ENCODE measurements at places on chromosomes 2 and 18.

GRCh38 chr2:151265991-151266390 is 4.3 kb upstream of the RBM43 start:
- no peak for DNase-seq

DNA sequence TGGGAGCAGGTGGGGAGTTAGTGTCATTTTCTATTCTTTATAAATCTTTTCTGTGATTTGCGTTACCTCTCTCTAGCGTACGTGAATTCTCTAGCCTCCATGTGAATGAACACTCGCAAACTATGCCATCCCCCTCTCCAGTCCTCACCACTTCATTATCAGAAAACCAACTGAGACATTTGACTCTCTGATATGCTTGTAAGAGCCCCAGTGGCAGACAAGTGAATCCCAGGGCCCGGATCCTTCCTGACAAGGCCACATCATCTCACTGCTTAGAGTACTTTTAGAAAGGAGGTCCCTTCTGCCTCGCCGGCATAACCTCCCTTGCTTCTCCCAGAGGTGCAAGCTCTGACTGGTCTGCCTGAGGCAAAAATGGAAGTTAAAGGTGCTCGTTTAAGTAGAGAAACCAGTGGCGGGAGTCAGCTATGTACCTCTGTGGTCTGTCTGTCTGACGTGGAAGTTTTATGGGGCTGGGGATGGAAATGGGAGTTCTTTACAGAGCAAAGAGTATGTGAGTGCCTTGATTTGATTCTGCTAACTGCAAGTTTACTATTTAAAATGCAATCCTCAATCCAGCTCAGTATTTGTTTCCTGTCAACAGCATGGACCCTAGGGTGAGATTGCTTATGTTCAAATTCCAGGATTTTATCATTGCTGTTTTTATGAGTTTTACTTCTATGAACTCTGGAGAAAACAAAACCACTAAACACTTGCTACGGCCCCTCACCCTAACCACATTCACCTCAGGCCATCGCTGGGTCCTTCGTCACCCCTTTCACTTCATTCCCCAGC is 114.9 kb upstream of the MSTN start:
- no peak for DNase-seq

- DNase-seq, result no peak
Observed at GRCh38 chr2:219116776-219117646, 43.6 kb downstream of the NHEJ1 start.

GRCh38 chr2:189260361-189260814 is 80.8 kb upstream of the COL5A2 start:
- no peak for DNase-seq

- DNase-seq, result no peak
Observed at GRCh38 chr2:18368008-18368407, 192.4 kb downstream of the RDH14 start.

DNA sequence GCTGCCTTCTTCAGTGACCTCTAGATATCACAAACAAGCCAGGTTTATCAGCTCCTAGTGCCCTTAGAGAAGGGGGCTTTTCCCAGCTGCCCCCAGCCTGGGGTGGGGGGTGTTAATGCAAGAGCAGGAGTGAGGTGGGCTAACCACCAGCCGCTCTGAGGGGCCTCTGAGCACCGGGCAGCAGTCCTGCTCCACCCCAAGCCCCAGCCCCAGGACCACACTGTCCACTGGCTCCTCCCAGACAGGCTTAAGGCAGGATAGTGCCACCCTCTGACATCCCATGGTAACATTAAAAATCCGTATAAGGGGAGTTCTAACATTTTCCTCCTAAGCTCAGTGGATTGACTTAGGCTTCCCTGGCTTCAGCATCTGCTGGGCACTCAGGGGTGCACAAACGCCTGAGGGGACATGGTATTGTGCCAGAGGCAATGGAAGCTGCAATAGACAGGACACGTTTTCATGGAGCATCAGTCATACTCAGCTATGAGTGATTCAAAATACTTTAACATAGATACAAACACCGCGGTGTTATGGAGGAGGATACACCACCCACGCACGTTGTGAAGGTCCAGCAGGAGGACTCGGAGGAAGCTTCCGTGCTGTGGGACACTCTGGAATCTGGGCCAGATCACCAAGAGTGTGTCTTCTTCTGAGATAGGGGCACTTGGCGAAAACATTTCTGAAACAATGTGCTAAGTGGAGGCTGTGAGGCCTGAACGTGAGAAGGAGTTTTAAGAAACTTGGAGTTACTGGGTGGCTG is 112.7 kb upstream of the EPC2 start:
- DNase-seq, result no peak

GRCh38 chr18:55206927-55207326 is 247.7 kb upstream of the CCDC68 start:
- no peak for DNase-seq

DNA sequence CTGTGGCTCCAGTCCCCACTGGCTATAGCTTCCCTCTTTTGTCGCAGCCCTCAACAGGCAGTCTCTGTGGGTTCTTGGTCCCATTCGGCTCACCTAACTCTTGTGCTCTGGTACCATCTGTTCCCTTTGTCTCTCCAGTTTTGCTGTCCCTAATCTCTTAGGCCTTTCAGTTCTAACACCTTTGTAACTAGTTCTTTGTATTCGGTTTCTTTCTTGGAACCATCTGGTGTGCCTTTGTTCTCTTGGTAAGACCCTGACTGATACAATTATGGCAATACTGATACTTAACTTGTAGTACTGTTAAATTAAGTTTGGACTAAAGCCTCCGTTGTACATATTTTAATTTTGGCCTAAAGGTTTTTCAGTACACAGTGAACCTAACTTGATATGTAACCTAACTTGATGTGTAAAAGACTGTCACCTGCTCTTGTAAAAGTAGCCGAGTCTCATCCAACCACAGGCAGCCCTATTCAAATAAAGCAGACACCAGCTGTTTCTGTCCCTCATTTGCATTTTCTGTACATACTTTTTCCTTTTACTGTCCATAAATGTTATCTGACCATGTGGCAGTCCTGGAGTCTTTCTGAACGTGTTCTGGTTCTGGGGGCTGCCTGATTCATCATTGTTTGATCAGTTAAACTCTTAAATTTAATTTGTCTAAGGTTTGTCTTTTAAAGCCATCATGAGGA is 4.8 kb upstream of the MRPL44 start:
- no peak for DNase-seq

DNA sequence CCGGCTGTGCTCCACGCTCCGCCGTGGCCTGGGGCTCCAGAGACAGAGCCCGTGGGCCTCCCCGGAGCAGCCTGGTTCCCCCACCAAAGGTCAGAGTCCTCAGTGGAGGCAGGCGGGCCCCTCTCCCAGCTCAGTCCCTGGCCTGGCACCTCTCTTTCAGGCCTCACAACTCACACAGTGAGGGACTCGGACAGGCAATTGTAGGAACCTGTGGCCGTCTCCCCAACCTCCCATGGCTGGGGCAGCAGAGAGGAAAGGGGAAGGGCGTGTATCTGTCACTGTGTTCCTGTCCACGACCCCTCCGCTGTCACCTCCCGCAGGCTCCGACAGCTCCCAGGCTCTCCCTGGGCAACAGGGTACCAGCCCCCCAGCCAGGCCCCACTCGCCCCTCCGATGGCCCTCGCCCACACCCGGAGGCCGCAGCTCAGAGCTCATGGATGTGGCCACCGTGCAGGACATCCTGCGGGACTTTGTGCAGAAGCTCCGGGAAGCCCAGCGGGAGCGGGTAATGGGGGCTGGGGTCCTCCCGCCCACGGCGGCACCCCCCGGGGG is 32.4 kb upstream of the SNED1 start:
- DNase-seq, result no peak

Measured in suppressor macrophage treated with lipopolysaccharide for 4 hours (primary cell).